ENCODE measurements at places on chromosomes 3 and 15. TPM values are rescaled to one million over a fixed set of nuclear protein-coding genes. Genes with fewer than 3 reads are reported as not detected.

LRRC49 gene
- 20.9 TPM for polyA plus RNA-seq

TWF2 gene
- polyA plus RNA-seq: 23.3 TPM

PAQR5 gene
- polyA plus RNA-seq: 35.1 TPM

FOXL2 gene
- not detected for polyA plus RNA-seq

TRIM42 gene
- polyA plus RNA-seq: not detected

WNT5A gene
- 42.5 TPM for polyA plus RNA-seq

Measured in left kidney (tissue), 8 donors.